ENCODE measurements at places on chromosomes 6 and 20.

DNA sequence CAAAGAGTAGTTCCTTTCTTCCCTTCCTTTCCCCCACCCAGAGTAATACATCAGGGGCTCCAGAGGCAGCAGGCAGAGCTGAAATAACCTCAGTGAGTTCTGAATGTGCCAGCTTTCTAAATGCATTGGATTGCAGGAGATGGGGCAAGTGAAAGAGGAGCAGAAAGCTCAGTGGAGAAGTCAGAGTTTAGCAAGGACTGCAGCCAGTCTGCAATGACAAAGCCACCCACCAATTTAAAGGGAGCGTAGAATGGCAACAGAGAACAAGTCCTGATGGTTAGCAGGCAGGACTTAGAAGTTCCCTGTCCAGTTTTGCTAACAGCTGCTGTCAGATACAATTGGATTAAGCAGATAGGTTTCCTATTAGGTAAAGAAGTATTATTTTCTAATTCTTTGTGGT, 203.4 kb upstream of the RIN2 start:
- DNase-seq, result no peak

- DNase-seq, result no peak
Measured at GRCh38 chr20:47397652-47398301, 41.3 kb upstream of the ZMYND8 start.

DNA sequence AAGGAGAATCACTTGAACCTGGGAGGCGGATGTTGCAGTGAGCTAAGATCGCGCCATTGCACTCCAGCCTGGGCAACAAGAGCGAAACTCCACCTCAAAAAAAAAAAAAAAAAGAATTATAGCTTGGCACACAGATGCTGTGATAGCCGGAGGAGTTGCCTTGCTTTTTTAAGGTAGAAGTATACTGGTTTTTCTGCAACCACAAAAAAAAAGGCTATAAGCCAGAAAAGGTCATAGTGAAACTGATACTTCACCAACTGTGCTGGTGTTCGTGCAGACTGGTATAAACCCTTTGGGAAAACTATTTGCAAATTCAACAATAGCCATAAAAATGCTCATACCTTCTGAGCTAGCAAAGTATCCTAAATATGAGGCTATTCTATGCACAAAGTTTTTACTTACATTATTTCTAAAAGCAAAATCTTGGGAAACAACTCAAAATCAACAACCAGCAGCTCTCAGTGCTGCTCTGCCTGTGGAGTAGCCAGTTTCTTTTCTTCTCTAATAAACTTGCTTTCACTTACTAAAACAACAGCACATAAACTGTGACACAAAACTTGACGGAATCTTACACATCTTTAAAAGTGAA, 44.0 kb downstream of the B4GALT5 start:
- DNase-seq, result no peak

DNA sequence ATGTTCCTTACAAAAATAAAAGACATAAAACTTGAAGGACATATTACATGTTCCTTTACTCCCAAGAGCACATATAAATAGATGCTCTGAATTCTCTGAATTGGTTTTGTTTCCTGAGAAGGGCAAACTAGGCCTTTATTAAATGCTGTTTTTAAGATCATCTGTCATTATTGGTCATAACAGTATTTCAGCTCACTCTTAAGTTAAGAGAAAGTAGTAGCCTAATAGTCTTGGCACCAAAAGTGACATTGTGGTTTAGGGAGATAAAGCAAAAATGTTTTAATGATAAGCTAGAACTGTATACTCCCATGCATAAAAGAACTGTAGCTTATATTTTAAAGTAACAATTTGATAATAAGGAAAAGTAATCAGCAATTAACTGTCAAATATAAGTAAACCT, 361.1 kb upstream of the PTCHD4 start:
- DNase-seq, result no peak

DNA sequence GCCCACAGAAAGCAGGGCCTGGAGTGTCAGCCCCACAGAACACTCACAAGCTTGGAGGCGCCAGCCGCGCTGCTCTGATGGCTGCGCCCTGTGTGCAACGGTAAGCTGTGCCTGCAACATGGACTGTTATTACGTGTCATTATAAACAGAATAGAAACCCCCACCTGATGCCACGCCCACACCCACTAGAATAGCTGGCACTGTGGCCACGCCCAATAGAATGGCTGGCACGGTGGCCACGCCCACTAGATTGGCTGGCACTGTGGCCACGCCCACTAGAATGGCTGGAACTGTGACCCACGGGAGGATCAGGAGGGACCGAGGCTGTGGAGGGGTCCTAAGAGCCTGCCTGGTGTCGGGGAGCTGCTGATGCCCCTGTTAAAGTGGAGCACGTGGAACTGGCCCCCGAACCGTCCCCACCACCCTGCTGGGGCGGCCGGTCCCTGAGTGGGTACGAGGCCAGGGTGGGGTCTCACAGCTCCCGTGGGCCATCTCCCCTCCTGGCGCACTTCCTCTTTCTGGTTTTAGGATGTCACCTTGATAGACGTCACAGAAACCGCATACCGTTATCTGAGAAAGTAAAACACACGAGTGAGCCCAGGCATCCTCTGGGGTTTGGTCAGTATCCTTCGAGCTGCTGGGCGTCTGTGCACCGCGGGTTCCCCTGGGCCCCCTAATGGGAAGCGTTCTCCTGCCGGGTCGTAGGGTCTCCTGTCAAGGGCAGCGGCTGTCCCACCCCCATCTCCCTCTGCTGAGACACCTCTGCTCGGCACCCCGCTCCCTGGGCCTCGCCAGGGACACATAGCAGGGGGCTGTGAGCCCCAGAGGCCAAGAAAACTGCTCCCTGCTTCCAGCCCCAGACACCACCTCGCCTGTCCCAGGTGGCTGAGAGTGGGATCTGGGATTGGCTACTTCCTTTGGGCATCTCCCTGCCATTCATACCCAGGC, 25.4 kb downstream of the SLC17A9 start:
- DNase-seq, result no peak

- no peak for DNase-seq
Measured at GRCh38 chr6:44708208-44708607, 320.7 kb downstream of the CDC5L start.

- DNase-seq, result no peak
Measured at GRCh38 chr6:138044458-138044857, 62.8 kb downstream of the PERP start.

DNA sequence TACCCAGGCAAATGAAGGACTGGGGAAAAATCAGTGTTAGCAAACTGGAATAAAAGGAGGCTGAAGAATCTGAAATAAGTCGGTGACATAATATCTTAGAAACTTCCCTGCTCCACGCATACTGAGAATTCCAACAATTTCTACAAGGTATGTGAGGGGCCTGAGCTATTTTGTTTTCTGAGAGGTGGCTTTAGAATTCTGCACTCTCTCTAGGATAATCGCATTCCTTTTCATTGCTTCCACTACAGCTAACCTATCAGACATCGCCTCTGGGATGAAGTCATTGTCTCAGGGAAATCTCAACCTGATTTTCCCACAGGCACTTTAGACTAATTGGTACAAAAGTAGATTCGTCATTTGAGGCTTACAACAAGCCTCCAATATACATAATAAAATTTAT, 740.8 kb downstream of the PHF3 start:
- DNase-seq, result no peak

DNA sequence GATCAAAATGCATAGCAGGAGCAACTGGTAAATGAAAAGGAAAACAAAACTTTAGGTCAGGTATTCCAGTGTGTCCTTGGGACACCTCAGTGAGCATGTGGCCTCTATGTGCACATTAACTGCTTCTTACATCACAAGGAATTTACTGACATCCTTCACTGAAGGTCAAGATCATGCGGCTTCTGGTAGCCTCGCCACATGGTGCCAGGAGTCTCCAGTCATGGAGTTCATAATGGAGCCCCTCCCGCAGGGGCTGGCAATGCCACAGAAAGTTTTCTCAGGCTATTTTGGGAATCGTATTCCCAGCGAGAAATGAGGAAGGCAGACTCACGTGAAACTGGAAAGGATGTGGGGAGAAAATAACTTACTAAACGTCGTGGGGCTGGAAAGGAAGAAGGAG, 19.7 kb upstream of the SLC22A3 start:
- no peak for DNase-seq

DNA sequence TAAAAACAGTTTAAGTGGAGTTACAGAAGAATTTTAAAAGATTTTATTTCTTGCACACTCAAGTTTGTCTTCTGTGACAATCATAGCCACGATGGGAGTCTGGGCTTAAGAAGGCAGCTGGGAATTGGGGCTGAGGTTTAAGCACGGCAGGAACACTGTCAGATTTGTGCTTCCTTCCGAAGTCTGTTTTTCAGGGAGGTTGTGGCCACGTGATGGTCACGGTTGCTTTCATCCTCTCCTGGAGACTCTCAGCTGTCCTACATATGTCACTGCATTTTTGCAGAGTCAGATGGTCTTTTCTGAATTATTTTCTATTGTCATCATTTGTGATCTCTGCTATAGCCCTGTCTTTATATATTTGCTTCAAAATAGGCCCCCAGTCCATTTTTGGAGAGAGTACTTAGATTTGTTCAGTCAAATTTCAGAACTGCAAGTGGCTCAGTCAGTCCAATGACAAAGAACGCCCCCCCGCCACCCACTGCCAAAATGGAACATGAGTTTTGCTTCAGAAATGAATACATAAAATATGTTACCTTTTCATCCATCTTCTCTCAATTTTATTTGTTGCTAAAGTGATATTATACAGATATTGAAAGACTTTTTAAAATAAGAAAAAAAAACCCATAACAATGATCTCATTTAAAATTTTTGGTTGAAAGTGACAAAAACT, 111.8 kb upstream of the ZFP64 start:
- DNase-seq, result no peak

DNA sequence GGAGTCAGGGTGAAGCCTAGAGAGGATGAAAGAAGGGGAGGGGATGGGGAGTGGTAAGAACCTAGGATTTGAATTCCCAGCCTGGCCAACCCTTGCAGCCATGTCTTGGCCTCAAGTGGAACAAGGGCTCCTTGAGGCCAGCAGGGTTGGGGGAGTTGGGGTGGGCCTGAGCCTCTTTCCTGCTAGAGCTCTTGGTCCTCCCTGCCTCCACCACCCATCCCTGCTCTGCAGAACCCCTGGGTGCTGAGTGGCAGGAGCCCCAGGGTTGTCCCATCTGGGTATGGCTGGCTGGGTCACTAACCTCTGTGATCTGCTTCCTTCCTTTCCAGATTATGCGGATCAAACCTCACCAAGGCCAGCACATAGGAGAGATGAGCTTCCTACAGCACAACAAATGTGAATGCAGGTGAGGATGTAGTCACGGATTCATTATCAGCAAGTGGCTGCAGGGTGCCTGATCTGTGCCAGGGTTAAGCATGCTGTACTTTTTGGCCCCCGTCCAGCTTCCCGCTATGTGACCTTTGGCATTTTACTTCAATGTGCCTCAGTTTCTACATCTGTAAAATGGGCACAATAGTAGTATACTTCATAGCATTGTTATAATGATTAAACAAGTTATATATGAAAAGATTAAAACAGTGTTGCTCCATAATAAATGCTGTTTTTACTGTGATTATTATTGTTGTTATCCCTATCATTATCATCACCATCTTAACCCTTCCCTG, 8.3 kb downstream of the VEGFA start:
- peak; percentile 26 for DNase-seq

DNA sequence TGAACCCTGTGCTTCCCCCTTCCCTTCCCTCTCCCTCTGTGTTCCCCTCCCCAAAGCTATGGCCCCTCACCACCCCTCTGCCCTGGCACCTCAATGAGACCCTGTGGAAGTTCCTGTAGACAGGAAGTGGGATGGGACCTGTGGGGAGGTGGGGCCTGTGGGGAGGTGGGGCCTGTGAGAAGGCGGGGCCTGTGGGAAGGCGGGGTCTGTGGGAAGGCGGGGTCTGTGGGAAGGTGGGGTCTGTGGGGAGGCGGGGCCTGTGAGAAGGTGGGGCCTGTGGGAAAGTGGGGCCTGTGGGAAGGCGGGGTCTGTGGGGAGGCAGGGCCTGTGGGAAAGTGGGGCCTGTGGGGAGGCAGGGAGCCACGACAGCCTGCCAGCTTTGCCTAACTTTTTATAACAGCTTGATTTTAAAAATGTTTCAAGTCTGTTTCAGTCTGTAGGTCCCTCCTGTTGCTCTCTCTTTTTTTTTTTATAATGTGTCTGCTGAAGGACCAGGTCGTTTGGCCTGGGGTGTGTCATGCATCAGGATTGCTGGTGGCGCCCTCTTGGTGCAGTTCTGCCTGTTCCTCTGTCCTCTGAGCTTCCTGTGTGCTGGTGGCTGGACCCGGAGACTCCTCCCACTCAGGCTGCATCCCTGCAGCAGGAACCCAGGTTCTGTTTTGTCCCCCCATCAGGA, 70.5 kb upstream of the SLCO4A1 start:
- no peak for DNase-seq

- no peak for DNase-seq
Measured at GRCh38 chr6:142118925-142119324, 13.8 kb upstream of the GJE1 start.

DNA sequence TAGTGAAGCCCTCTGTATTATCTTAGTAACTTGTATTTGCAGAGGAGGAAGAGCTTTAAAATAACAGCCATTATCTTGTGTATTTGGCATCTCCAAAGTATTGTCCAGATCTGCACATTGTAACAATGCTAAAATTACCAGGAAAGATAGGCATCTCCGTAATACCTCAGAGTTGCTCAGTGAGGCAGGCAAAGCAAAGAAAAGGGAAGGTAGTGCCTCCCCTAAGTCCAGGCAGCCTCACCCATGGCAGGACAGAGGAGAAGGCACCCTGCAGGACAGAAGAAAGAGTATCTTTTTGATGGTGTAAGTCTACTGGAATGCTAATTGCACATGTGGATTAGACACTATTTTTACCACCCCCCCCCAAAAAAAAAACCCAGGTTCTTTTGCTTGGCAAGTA, 13.6 kb upstream of the SSTR4 start:
- DNase-seq, result no peak

DNA sequence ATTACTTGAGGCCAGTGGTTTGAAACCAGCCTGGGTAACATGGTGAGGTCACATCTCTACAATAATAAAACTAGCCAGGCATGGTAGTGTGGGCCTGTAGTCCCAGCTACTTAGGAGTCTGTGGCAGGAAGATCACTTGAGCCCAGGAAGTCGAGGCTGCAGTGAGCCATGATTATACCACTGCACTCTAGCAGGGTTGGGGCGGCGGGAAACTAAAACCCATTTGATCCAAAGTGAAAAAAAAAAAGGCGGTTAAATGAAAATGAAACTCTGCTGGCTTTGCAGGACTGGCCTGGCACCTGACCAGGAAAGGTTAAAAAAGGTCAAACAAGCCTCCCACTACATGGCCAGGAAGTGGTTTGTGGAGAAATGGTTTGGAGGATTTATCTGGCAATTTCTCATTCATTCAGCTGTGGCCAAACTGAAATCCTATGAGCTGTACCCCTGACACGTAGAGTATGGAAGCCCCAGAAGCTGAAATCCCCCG, 36.6 kb downstream of the MTRES1 start:
- peak; percentile 33 for DNase-seq

GRCh38 chr6:41600499-41601247, 37.6 kb upstream of the MDFI start:
- DNase-seq, result peak; percentile 6
